ENCODE measurements at places on chromosomes 7 and 10.

GRCh38 chr10:116385994-116386809, 41.4 kb upstream of the PNLIPRP3 start:
- peak; percentile 68 for DNase-seq

DNA sequence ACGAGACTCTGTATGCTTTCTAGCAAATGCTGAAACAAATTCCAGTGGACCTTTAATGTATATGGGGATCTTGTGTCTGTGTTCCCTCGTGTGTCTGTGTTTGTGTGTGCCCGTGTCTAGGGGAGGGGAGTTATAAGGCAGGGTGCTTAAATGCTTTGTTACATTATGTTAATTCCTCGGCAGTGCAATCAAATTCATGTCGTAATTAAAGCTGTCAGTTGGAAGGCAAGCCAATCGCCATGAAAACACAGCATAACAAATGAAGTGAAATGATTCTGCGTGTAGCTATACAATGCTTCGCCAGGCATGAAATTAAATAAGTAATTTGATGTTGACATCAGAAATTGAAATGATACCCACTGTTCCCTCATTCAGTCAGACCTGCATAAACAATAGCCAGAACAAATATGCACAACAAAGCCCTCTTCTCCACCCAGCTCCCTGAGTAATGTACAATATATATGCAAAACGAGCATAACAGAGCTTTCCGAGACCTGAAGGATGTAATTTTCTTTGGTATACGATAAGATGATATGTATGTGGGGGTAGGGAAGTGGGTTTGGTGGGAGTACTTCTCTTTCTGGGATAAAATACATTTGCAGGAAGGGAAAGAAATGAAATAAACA, 534.1 kb downstream of the AUTS2 start:
- DNase-seq, result no peak

DNA sequence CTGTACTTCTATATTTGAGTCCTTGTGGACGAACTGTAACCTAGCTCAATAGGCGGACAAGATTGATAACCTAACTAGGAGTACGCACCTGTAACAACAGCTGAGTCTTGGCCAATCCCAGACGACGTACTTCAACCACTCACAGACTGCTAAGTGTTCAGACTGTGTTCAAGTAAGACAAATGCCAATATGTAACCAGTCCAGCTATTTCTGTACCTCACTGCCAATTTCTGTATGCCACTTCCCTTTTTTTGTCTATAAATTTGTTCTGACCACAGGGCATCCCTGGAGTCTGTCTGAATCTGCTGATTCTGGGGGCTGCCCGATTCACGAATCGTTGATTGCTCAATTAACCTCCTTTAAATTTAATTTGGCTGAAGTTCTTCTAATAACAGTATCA, 32.2 kb downstream of the HACD1 start:
- no peak for DNase-seq

DNA sequence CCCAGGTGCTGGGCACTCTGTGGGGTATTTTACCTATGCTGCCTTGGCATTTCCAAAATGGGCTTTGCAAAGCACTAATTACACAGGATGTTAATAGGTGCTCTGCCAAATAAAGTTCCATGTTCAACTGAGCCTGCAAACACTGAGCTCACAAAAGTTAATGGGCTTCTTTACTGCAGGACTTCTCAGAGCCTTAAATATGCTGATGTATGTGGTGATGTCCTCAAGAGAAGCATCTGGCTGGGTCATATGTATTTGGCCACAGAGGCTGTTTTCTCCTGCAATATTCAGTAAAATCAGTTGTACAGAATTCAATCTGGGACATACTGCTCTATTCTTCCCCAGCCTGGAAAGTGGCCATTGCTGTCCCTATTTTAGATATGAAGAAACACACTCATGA, 31.3 kb downstream of the GRID1 start:
- DNase-seq, result no peak

- no peak for DNase-seq
Observed at GRCh38 chr10:83574770-83575169, 564.5 kb upstream of the GHITM start.

All from DMS53 (cell line).